Left lung (tissue), 14 donors: ENCODE measurements at places on chromosomes 7 and 10. TPM values are rescaled to one million over a fixed set of nuclear protein-coding genes. Genes with fewer than 3 reads are reported as not detected.
A peak's percentile ranks its signal among the peaks of the same experiment; 100 is the strongest.

CPXM2 gene
- total RNA-seq: 1.5 TPM

ATRNL1 gene
- total RNA-seq: 1.1 TPM

DNA sequence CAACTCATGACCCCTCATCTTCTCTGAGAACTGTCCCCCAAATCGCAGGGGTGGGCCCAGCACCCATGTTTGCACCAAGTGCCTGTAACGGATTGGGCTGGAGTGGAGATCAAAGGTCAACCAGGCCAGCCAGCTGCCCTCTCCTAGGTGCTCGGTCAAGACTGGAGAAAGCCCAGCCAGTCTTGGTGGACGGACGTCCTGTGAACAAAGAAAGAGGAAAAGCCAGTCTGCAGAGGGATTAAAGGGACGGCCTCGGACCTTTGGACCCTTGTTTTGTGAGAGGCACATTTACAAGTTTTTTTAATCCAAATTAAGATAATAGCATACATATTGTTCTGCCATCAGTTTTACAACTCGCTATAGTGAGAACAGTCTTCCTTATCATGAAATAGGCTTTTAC, 31.7 kb upstream of the GALNTL5 start:
- no peak for DNase-seq

DNA sequence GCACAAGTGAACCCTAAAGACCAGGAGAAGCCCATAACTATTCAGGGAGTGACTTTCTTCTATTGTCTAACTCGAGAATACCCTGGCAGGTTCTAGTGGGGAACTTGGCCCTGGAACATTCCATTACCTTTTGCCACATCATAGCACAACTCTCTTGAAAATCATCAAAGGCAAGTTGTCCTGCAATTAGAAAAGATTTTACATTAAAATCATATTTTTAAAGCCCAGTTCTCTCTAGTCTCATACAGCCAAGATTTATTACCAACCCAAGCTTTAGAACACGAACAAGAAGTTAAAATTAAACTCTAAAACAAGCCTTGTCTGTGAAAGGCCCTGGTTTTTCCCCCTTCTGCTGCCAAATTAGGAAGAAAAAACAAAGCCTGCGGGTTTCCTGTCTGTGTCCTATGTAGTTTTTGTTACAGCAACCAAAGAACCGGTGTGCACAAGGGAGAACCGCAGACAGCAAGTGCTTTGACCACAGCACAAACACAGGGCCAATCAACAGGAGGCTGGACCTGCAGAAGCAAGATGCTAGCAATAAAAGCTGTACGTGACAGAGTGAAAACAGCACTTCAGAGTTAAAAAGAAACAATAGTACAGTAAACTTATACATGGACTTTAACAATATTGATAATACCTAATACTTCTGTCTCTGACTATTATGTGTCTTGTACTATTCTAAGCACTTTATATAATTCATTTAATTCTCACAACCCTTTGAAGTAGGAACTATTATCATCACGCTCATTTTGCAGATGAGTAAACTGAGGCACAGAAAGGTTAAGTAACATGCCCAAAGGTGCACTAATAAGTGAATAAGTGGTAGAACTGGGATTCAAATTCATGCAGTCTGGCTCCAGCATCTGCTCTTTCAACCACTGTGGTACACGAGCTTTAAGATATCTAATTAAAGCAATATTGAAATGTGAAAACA, 65.8 kb downstream of the STK17A start:
- DNase-seq: no peak

DNA sequence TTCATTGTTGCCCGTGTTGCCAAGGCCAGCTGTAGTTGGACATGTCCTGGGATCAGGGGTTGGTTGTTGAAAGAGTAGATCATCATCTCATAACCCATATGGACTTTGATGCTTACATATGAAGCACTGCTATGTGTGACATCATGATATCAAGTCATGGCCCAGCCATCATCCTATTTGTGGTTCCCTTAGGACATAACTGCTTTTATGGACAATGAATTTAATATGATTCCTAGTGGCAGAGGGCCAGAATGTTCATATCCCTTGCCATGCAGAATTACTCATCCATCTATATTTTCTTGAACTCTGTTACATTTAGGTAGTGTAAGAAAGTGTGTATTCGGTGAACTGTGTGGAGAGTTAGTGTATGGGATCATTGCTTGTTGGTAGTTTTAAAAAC, 343.9 kb upstream of the LRGUK start:
- no peak for DNase-seq

- no peak for DNase-seq
Measured at GRCh38 chr10:58436071-58436470, 50.9 kb downstream of the TFAM start.

PGAM2 gene
- 0.79 TPM for total RNA-seq

GRCh38 chr7:27842851-27843250, 102.9 kb downstream of the TAX1BP1 start:
- DNase-seq: no peak

HOXA2 gene
- 1.4 TPM for total RNA-seq

C10orf53 gene
- not detected for total RNA-seq

- no peak for DNase-seq
Measured at GRCh38 chr10:71726580-71727104, 7.1 kb upstream of the C10orf105 start.

DNA sequence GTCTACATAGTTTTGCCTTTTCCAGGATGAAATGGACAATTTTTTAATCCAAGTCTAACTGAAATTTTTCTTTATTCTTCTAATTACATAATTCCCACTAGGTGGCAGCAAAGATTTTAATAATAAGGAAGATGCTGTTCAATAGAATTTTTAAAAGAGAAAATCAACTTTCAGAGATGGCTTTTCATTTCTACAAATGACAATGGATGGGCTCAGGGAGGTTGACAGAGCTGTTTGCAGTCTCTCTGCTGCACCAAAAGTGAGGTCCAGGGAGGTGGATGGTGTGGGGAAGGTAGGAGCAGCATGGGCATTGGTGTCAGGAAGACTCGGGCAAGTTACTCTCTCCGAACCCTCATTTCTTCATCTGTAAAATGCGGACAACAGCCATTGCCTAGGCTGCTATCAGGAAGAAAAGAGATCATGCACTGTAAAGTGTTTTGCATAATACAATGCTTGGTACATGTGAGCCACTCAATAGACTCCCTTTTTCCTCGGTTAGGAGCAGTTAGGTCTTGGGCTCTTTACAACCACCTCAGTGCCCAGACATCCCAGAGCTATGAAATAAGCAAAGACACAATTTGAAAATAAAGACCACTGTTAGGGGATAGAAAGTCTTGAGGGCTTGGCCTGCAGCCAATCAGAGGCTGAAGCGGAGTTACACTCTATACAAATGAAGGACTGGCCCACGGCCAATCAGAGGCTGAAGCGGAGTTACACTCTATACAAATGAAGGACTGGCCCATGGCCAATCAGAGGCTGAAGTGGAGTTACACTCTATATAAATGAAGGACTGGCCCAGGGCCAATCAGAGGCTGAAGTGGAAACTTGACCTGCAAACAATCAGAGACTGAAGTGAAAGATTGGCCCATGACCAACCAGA, 107.1 kb downstream of the ABLIM1 start:
- peak; percentile 88 for DNase-seq

- no peak for DNase-seq
Measured at GRCh38 chr10:77768039-77768438, 130.4 kb upstream of the KCNMA1 start.

CLIP2 gene
- 23.2 TPM for total RNA-seq

METTL27 gene
- 2.6 TPM for total RNA-seq

- no peak for DNase-seq
Measured at GRCh38 chr10:119315128-119316001, 108.0 kb downstream of the GRK5 start.

- DNase-seq: no peak
Measured at GRCh38 chr10:110989016-110989415, 69.6 kb downstream of the SHOC2 start.

MRC1 gene
- 215 TPM for total RNA-seq

DEPP1 gene
- total RNA-seq: 33.9 TPM

DNA sequence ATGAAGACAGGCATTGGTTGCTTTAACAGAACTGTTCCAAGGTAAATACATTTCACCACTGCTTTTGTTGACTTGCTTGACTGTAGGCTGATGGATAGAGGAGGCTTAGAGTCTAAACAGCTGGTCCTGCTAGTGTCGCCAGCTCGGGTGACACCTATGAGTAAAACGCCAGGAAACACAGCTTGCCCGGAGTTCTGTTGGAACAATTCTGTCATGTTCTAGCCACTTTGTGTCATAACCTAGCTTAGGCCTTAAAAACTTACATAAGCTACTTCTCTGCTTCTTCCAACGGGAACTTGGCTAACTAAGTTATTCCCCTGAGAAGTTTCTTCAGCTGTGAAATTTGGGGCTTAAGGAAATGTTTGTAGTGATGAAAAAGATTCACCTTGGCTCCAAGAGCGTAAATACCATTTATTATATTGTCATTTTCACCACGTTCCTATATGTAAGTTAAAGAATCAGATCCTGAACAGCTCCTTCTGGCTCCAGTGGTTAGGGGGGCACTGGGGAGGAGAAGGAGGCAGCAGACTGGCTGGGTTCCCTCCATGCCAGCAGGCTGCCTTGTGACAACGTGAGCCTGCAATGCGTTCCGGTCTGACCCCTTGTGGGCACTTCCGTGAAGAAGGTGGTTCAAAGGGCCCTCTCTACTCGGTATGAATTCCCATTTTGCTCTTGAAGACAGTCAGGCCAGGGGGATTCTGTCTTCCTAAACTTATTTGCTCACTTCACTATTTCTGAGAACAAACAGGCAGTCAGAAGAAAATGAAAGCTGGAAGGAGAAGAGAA, 253.2 kb downstream of the BMPER start:
- DNase-seq: no peak

- no peak for DNase-seq
Measured at GRCh38 chr10:13298748-13299436, 972 bp downstream of the PHYH start.

- no peak for DNase-seq
Measured at GRCh38 chr10:6493521-6494441, 86.3 kb downstream of the PRKCQ start.

TMEM176A gene
- 48.8 TPM for total RNA-seq
